ENCODE measurements at places on chromosomes 7 and 10. TPM values are rescaled to one million over a fixed set of nuclear protein-coding genes. Genes with fewer than 3 reads are reported as not detected.

- H3K36me3 ChIP-seq: no peaks in the 10 kb centered on the region
- H3K4me1 ChIP-seq: peaks cover 10% of the 10 kb centered on the region
- H3K27ac ChIP-seq: no peak overlapping the region
- DNase-seq: peak; percentile 37
Measured at GRCh38 chr10:92699518-92700381, 10.0 kb downstream of the HHEX start.

GRCh38 chr7:16669581-16669980, 23.6 kb downstream of the BZW2 start:
- peak overlapping the region; percentile 91 for H3K27ac ChIP-seq
- no peak for DNase-seq
- H3K36me3 ChIP-seq: no peaks in the 10 kb centered on the region
- peaks cover 18% of the 10 kb centered on the region for H3K4me1 ChIP-seq
- H3K27me3 ChIP-seq: no peaks in the 10 kb centered on the region

- H3K27ac ChIP-seq: no peak overlapping the region
- H3K27me3 ChIP-seq: no peaks in the 10 kb centered on the region
- no peak overlapping the region for H3K4me3 ChIP-seq
- no peaks in the 10 kb centered on the region for H3K36me3 ChIP-seq
Measured at GRCh38 chr10:133157662-133158436, 2.2 kb upstream of the KNDC1 start.

- no peak overlapping the region for H3K27ac ChIP-seq
- no peak overlapping the region for H3K4me3 ChIP-seq
- no peaks in the 10 kb centered on the region for H3K36me3 ChIP-seq
- DNase-seq: no peak
- H3K4me1 ChIP-seq: peaks cover 38% of the 10 kb centered on the region
Measured at GRCh38 chr7:5701085-5701914, 80.2 kb downstream of the RNF216 start.

DNA sequence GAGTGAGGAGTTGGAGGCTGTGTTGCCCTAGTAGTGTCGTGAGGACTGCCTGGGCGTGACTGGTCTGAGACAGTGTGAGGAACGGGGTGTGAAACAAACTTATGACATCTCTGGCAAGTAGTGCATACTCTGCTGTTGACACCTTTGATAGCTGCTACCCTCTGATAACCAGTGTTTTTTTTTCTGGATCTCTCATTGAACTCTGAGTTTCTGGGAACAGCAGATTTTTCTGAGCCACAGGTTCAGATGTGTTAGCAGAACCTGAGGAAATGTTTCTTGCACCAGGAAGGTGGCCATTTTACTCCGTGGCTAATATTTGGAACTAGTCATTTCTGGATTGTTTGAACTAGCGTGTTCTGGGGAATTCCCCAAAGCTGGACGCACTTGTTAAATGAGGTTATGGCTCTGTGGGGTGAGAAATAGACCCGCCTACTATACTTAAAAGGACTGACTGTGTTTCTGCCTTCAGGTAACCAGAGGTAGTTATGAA, 52.9 kb downstream of the AUTS2 start:
- no peak for DNase-seq
- no peak overlapping the region for H3K4me3 ChIP-seq
- H3K27me3 ChIP-seq: no peaks in the 10 kb centered on the region
- H3K4me1 ChIP-seq: peaks cover 7% of the 10 kb centered on the region
- H3K36me3 ChIP-seq: no peaks in the 10 kb centered on the region

- DNase-seq: no peak
- H3K4me3 ChIP-seq: no peak overlapping the region
- H3K27me3 ChIP-seq: no peaks in the 10 kb centered on the region
- H3K27ac ChIP-seq: no peak overlapping the region
- no peaks in the 10 kb centered on the region for H3K4me1 ChIP-seq
Measured at GRCh38 chr7:36011588-36011965, 141.5 kb upstream of the EEPD1 start.

- no peaks in the 10 kb centered on the region for H3K36me3 ChIP-seq
- H3K4me3 ChIP-seq: no peak overlapping the region
- no peaks in the 10 kb centered on the region for H3K27me3 ChIP-seq
- DNase-seq: no peak
- no peak overlapping the region for H3K27ac ChIP-seq
- no peaks in the 10 kb centered on the region for H3K4me1 ChIP-seq
Measured at GRCh38 chr10:73131301-73131700, 21.0 kb downstream of the NUDT13 start.

- no peaks in the 10 kb centered on the region for H3K36me3 ChIP-seq
- no peak overlapping the region for H3K27ac ChIP-seq
- no peak overlapping the region for H3K4me3 ChIP-seq
- no peaks in the 10 kb centered on the region for H3K27me3 ChIP-seq
- H3K4me1 ChIP-seq: no peaks in the 10 kb centered on the region
Measured at GRCh38 chr7:66187905-66188304, 17.2 kb upstream of the TPST1 start.

DNA sequence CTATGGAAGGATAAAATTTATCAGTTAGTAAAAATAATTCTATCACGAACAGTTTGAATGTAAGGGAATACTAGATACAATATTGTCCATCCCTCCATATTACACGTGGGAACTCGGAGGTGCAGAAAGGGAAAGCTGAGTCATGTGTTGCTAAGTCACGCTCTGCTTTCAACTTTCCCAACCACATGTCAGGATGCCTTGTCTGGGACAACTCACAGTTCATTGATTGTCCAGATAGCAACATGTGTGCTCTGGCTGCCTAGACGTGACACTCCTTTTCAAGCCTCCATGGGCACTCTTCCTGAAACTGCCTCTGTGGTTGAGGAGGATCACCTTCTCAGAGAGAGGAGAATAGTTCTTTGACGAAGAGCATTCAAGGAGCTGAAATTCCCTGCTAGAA, 808.1 kb downstream of the GRID1 start:
- H3K27ac ChIP-seq: no peak overlapping the region
- no peaks in the 10 kb centered on the region for H3K27me3 ChIP-seq
- no peak for DNase-seq
- no peaks in the 10 kb centered on the region for H3K4me1 ChIP-seq

- DNase-seq: peak; percentile 39
- peaks cover 30% of the 10 kb centered on the region for H3K4me1 ChIP-seq
- no peaks in the 10 kb centered on the region for H3K36me3 ChIP-seq
- no peaks in the 10 kb centered on the region for H3K27me3 ChIP-seq
- H3K27ac ChIP-seq: peak within 1 kb of the TSS; percentile 82
Measured at GRCh38 chr7:139829025-139829774, at the start of gene TBXAS1. TBXAS1 (plus strand) TSS chr7:139829264; CDS start chr7:139829391, 127 bp downstream.

DNA sequence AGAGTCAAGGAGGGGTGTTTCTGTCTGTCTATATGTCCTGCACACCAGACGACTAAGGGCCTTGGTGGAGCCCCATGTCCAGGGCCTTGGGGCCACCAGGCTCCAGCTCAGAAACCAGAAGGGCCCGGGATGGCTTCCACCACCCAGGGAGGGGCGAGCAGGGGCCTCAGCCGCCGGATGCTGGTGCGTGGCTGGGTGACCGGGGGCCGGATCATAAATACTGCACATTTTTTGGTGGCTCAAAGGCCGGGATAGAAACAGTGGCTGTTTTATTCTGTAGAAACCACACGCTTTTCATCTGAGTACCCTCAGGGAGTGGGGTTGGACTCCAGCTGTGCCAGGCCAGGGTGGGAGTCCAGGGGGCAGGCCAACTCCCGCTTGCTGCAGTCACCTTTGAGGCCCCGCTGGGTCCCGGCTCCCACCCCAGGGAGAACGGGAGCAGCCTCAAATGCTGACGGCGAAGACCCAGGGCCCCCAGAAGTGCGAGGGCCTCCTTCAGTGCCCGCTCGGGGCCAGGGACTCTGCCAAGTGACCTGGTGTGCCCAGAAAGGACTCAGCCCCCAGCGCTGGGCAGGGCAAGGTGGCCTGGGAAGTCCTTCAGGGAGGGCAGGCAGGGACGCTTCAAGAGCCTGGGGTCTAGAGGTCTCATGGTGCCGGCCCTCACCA, 28.2 kb downstream of the PDGFA start:
- H3K36me3 ChIP-seq: no peaks in the 10 kb centered on the region
- H3K4me1 ChIP-seq: no peaks in the 10 kb centered on the region
- no peak for DNase-seq
- no peaks in the 10 kb centered on the region for H3K27me3 ChIP-seq
- no peak overlapping the region for H3K27ac ChIP-seq

GRCh38 chr7:3592401-3593134, 291.5 kb downstream of the SDK1 start:
- H3K36me3 ChIP-seq: no peaks in the 10 kb centered on the region
- H3K27me3 ChIP-seq: no peaks in the 10 kb centered on the region
- H3K27ac ChIP-seq: no peak overlapping the region
- peak; percentile 17 for DNase-seq

DNA sequence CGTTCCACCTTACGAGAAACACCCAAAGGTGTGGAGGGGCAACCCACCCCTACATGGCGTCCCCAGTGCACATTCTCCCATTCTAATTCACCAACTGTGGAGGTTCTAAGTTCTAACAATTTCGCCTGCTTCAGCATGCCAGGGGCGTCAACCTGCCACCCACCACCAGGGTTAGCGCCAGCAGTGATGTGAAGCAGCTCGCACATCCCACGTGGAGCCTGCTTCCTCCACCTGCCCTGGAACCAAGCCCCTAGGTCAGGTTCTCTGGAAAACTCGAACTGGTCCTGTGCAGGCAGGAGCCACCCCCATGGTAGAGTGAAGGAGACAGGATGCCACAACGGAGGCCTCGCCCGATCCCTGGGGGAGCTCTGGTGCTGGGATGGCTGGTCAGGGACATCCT, 33.3 kb upstream of the FXYD4 start:
- H3K27ac ChIP-seq: peak overlapping the region; percentile 86
- peaks cover 12% of the 10 kb centered on the region for H3K4me1 ChIP-seq
- H3K4me3 ChIP-seq: no peak overlapping the region
- no peak for DNase-seq

GRCh38 chr10:28619455-28619854, 57.9 kb upstream of the BAMBI start:
- peaks cover 12% of the 10 kb centered on the region for H3K36me3 ChIP-seq
- DNase-seq: no peak
- H3K4me3 ChIP-seq: no peak overlapping the region

DNA sequence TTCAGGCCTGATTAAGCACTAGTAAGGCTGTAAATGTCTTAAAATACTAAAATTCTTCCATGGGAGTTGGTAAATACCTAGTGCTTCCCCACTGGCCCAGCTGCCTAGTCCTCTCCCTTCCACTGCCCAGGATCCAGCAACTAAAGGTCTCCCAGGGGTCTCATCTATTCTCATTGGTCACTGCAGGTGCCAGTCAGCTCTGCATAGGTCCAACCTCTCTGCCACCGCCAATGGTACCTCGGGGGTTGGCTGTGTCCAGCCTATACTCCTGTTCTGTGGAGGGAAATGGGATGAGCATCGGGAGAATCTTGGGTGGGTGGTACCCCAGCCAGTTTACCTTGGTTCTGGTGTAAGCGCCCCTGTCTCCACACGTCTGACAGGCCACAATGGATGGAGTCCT, 6.1 kb upstream of the CREB5 start:
- H3K4me3 ChIP-seq: no peak overlapping the region
- no peak for DNase-seq
- H3K27ac ChIP-seq: no peak overlapping the region
- H3K27me3 ChIP-seq: peaks cover 37% of the 10 kb centered on the region
- H3K36me3 ChIP-seq: no peaks in the 10 kb centered on the region

DNA sequence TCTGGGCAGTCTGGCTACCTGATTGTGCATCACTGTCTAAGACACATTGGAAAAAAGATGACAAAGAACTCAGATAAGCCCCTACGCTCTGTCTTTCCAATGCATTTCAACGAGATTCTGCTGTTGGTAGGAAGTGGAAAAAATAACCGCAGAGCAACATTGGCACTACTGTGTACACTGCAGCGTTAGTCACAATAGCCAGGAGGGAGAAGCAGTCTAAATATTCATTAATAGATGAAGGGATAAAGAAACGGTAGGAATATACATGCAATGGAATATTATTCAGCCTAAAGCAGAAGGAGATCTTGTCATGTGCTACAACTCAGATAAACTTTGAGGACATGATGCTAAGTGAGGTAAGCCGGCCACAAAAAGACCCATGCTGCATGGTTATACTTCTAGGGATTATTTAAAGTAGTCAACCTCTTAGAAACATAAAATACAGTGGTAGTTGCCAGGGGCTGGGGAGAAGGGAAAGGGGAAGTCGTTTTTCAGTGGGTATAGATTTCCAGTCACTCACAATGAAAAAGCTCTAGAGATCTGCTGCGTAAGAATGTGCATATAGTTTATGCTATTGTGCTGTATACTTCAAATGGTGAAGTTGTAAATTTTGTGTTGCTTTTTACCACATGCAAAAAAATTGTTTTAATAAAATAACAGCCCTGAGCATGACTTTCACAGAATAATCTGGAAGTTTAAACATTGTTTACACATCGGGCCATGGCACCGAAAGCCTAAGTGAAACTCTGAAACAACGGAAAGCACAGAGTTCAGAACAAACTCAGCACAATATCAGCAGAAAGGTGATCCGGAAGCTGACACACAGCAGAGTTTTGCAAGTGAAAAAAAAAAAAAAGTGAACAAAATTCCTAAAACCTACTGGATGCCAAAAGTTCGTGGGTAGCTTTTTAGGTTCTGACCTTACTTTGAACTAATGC, 40.1 kb downstream of the ELMO1 start:
- peaks cover 4% of the 10 kb centered on the region for H3K4me1 ChIP-seq
- H3K36me3 ChIP-seq: no peaks in the 10 kb centered on the region
- no peak for DNase-seq
- H3K27ac ChIP-seq: no peak overlapping the region
- H3K27me3 ChIP-seq: no peaks in the 10 kb centered on the region
- H3K4me3 ChIP-seq: no peak overlapping the region

DNA sequence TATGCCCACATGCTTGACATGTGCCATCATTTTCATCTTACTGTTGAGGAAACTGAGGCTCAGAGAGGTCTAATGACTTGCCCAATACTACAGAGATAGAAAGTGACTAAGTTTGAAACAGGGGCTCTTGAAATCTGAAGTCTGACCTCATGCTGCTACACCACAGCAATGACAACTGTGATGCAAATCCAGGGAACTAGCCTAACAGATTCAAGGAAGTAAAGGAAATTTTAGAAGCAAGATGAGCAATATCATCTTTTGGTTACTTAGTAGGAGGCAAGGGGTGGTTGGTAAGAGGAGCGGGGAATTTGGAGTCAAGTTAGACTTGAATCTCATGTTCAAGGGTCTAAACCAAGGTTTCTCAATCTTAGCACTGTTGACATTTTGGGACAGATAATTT, 26.3 kb upstream of the OSBPL3 start:
- no peak for DNase-seq
- no peaks in the 10 kb centered on the region for H3K4me1 ChIP-seq
- H3K4me3 ChIP-seq: no peak overlapping the region
- H3K36me3 ChIP-seq: no peaks in the 10 kb centered on the region

GRCh38 chr10:91745090-91745831, 53.0 kb upstream of the TNKS2 start:
- H3K27me3 ChIP-seq: no peaks in the 10 kb centered on the region
- no peaks in the 10 kb centered on the region for H3K36me3 ChIP-seq
- no peak overlapping the region for H3K27ac ChIP-seq
- no peak overlapping the region for H3K4me3 ChIP-seq
- DNase-seq: peak; percentile 62

The C10orf62 gene
- total RNA-seq: 0.23 TPM

The ZNF107 gene
- total RNA-seq: 1.8 TPM
